ENCODE measurements at places on chromosomes 3 and 15.

DNA sequence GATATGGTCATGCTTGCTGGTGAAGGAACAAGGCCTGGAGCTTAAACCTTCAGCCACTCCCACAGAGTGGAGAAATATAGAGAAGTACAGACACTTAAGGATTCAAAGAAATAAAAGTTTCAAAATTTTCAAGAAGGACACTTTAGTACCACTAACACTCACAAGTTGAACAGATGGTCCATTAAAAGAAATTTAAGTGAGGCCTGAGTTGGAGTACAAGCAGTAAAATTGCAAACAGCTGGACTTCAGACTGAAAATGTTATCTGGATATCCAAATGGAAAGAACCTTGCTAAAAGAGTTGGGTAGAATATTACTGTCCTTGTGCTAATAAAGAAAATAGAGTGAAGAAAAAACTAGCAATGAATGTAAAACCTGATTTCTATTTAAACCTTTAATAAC, 397.1 kb upstream of the KCNMB2 start:
- DNase-seq: no peak

- peak; percentile 59 for DNase-seq
Measured at GRCh38 chr15:59918994-59919951, 84.8 kb upstream of the FOXB1 start.

GRCh38 chr3:41276191-41276590, 76.9 kb downstream of the CTNNB1 start:
- DNase-seq: no peak

- DNase-seq: no peak
Measured at GRCh38 chr3:168425936-168426595, 330.3 kb upstream of the GOLIM4 start.

- no peak for DNase-seq
Measured at GRCh38 chr3:112030901-112031300, 3.6 kb upstream of the TMPRSS7 start.

GRCh38 chr3:66885326-66886000, 112.6 kb upstream of the KBTBD8 start:
- no peak for DNase-seq

GRCh38 chr3:49173116-49173791, 1.9 kb downstream of the KLHDC8B start:
- DNase-seq: no peak
